T-helper 17 cell (primary cell): ENCODE measurements at places on chromosomes 1 and 21. TPM values are rescaled to one million over a fixed set of nuclear protein-coding genes. Genes with fewer than 3 reads are reported as not detected.

DNA sequence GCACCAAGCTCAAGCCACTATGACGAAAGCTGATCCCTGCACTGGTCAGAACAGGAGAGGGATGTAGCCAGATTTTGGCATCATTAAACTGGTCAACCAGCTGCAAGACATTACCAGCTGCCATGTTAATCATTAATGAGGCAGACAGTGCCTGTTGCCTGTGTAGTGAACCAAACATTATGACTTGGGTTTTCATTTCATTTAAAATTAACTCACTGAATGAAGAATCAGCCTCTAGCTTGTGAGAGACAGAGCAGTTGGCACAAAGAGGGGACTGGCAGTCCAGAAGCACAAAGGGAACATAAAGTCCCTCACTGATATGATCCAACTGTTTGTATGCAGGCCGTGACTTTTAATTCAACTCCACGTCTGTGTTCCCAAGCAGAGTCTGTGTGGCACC is 318.9 kb downstream of the SEC16B start:
- no peaks in the 10 kb centered on the region for H3K36me3 ChIP-seq
- H3K27ac ChIP-seq = no peak overlapping the region
- DNase-seq = no peak

DNA sequence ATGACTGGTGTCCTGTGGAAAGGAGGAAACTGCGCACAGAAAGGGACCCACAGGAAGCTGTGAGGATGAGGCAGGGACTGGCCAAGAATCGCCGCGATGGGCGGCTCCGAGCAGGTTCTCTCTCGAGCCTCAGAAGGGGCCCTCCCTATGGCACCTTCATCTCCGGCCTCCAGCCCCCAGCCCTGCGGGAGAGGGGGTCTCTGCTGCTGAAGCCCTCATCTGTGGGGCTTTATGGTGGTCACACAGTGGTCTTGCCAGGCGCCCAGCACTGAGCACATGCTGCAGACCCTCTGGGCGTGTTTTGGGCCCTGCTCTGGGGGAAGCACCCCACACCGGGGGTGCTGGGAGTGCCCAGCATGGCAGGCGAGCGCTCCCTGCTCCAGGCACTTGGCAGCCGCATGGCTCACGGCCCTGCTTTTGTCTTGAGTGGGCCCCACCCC is 86.6 kb upstream of the ACTRT2 start:
- no peak for DNase-seq
- H3K27me3 ChIP-seq = peaks cover 18% of the 10 kb centered on the region
- no peak overlapping the region for H3K4me3 ChIP-seq
- H3K27ac ChIP-seq = no peak overlapping the region

The HAO2 gene
- not detected for total RNA-seq

DNA sequence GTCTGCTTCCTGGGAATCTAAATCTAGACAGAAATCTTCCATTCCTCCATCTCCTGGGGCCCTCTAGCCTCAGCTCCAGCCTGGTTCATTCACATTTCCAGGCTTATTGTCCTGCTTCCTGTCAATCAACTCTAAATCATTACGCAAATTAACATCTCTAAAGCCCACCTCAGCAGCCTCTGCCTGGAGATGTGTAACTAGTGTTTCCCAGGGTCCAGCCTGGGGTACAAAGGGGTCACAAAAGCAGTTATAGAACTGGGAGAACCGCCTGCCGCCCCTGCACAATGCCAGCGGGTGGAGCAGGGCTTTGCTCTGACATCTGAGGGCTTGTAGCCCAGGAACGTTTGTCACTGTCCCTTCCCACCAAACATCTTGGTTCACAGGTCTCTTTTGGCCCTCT is 373.5 kb downstream of the RRAGC start:
- H3K27me3 ChIP-seq = peaks cover 76% of the 10 kb centered on the region
- peaks cover 6% of the 10 kb centered on the region for H3K4me1 ChIP-seq
- peaks cover 8% of the 10 kb centered on the region for H3K36me3 ChIP-seq

DNA sequence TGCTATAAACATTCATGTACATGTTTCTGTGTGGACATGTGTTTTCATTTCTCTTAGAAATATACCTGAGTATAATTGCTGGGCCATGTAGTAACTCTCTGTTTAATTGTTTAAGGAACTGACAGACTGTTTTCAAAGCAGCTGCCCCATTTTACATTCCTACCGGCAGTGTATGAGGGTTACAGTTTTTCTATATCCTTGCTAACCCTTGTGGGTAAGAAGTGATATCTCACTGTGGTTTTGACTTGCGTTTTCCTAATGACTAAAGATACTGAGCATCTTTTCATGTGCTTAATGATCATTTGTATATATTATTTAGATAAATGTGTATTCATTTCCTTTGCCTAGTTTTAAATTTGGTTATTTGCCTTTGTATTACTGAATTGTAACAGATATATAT is 81.7 kb downstream of the DNM3 start:
- no peak for DNase-seq
- peaks cover 6% of the 10 kb centered on the region for H3K36me3 ChIP-seq
- H3K4me1 ChIP-seq = no peaks in the 10 kb centered on the region
- no peak overlapping the region for H3K27ac ChIP-seq

DNA sequence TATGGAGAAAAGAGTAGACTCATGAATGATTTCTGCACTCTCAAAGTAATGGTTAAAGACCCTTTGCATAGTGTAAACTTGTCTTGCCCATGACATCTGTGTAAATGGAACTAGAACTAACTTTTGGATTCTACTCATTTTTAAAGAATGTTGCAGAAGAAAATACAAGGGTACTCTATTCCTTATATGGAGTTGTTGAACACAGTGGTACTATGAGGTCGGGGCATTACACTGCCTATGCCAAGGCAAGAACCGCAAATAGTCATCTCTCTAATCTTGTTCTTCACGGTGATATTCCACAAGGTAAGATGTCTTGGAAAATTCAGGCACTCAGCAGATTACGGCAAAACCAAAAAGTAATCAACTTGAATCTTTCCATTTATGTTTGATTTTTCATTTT is 19.8 kb downstream of the CCT8 start:
- no peaks in the 10 kb centered on the region for H3K27me3 ChIP-seq
- no peak overlapping the region for H3K4me3 ChIP-seq
- no peaks in the 10 kb centered on the region for H3K36me3 ChIP-seq
- no peak overlapping the region for H3K27ac ChIP-seq
- no peak for DNase-seq

The OR2L13 gene
- 0.21 TPM for total RNA-seq

The RNF187 gene
- 77.8 TPM for total RNA-seq

GRCh38 chr1:117556341-117556740 is 49.5 kb upstream of the TENT5C start:
- no peaks in the 10 kb centered on the region for H3K36me3 ChIP-seq
- H3K27ac ChIP-seq = no peak overlapping the region
- no peaks in the 10 kb centered on the region for H3K4me1 ChIP-seq
- no peak for DNase-seq

- H3K36me3 ChIP-seq = no peaks in the 10 kb centered on the region
- no peak overlapping the region for H3K27ac ChIP-seq
- peaks cover 7% of the 10 kb centered on the region for H3K4me1 ChIP-seq
- no peak for DNase-seq
Observed at GRCh38 chr1:82934074-82934473, 1064.9 kb downstream of the TTLL7 start.

DNA sequence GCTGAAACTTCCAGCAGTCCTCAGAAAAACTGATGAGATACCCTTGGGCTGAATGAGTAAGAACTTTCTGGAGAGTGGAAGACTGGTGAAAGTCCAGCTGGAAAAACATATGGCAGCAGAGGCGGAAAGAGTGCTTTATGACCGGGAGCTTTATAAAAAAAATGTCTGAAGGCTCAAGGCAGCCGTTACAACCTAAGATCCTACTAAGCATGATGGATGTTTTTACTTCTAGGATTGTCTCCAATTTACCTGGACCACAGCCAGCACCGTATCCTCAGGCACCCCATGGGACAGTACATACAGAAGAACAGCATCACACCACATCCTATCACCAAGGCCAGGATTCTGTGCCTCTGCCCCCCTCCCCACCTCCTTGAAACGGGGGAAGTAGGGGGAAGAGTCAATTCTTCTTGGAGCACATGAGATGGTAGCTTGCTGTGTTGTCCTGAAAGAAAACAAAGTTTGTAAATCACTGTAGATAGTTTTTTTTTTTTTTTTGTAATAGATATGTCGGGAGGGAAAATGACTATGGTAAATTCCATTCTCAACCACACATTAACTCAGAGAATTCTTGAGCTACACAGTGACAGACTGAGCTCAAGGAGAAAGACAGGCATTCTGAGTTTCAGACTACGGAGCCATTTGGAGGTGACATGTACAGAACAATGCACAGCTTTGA is 11.8 kb upstream of the IRF2BP2 start:
- H3K4me1 ChIP-seq = peaks cover 4% of the 10 kb centered on the region
- H3K27me3 ChIP-seq = no peaks in the 10 kb centered on the region
- H3K36me3 ChIP-seq = no peaks in the 10 kb centered on the region
- no peak overlapping the region for H3K27ac ChIP-seq
- no peak for DNase-seq

The SH2D2A gene
- 137 TPM for total RNA-seq

DNA sequence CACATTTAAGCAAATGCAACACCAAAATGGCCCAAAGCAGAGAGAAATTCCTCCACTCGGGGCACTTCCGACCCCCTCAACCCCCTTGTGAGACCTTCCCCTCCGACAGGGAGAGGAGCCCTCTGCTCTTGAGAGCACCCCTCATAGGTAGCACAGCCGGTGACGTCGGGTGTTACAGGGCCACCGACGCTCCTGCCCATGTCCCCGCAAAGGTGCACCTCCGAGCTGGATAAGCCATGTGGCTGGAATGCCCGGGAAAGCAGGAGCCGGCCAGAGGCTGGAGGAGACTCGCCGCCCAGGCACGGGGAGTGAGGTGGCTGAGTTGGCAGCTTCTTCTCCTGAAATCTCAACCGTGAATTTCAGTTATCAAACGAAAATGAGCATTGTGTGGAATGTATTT is 67.1 kb upstream of the ARHGEF16 start:
- H3K27me3 ChIP-seq = peaks cover 51% of the 10 kb centered on the region
- H3K27ac ChIP-seq = no peak overlapping the region
- H3K36me3 ChIP-seq = peaks cover 2% of the 10 kb centered on the region
- DNase-seq = no peak
- H3K4me3 ChIP-seq = no peak overlapping the region

The KRTAP19-3 gene
- total RNA-seq = not detected

The PCSK9 gene
- not detected for total RNA-seq

GRCh38 chr1:29597861-29598260 is 361.5 kb downstream of the PTPRU start:
- H3K27ac ChIP-seq = no peak overlapping the region
- no peak overlapping the region for H3K4me3 ChIP-seq
- H3K36me3 ChIP-seq = peaks cover 2% of the 10 kb centered on the region
- DNase-seq = no peak
- H3K27me3 ChIP-seq = peaks cover 61% of the 10 kb centered on the region

The ERRFI1 gene
- 1.1 TPM for total RNA-seq

GRCh38 chr1:247961791-247962190 is 3.2 kb upstream of the OR2AK2 start:
- H3K4me1 ChIP-seq = no peaks in the 10 kb centered on the region
- no peak overlapping the region for H3K4me3 ChIP-seq
- no peak for DNase-seq
- no peak overlapping the region for H3K27ac ChIP-seq

- H3K27ac ChIP-seq = peak overlapping the region; percentile 39
- DNase-seq = no peak
- H3K36me3 ChIP-seq = peaks cover 4% of the 10 kb centered on the region
- no peak overlapping the region for H3K4me3 ChIP-seq
Observed at GRCh38 chr1:51444096-51444495, 75.0 kb downstream of the EPS15 start.

DNA sequence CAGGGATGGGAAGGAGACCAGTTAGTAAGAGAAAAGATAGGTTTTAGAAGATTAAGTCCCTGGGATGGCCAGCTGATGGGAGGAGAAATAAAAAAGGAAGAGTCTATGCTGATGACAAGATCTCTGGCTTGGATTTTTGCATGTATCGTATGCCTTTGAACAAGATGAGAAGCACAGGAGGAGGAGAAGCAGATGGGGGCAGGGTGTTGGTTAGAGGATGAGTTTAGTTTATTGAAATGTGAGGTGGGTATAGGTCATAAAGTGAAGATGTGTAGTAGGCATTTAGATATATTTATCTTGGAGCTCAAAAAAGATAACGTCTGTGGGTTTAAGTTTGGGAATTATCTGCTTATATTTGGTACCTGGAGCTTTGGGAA is 1.4 kb downstream of the TIPRL start:
- no peak overlapping the region for H3K4me3 ChIP-seq
- no peak for DNase-seq
- peaks cover 3% of the 10 kb centered on the region for H3K4me1 ChIP-seq
- H3K27ac ChIP-seq = no peak overlapping the region
- H3K36me3 ChIP-seq = no peaks in the 10 kb centered on the region

The LENEP gene
- not detected for total RNA-seq

DNA sequence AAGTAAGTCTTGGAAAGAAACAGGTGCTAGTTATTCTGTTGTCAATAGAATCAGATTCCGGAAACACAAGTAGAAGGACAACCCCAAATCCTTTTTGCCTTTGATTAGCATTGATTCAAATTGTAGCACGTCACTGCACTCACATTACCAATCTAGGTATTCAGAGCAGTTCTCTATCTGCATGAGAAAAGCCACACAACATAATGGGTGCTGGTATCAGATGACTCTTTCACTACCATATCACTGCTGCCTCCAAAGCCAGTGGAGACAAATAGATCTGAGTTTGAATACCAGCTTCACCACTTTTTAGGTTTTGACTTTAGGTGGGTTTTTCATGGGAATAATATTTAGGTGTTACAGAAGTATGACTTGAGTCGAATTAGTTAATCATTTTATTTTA is 38.9 kb downstream of the RTCA start:
- H3K36me3 ChIP-seq = no peaks in the 10 kb centered on the region
- no peaks in the 10 kb centered on the region for H3K27me3 ChIP-seq
- no peak overlapping the region for H3K27ac ChIP-seq
- H3K4me3 ChIP-seq = no peak overlapping the region

GRCh38 chr1:205049479-205049878 is 6.5 kb downstream of the CNTN2 start:
- H3K4me1 ChIP-seq = peaks cover 2% of the 10 kb centered on the region
- peaks cover 43% of the 10 kb centered on the region for H3K27me3 ChIP-seq
- no peak for DNase-seq
- peaks cover 2% of the 10 kb centered on the region for H3K36me3 ChIP-seq
- H3K4me3 ChIP-seq = no peak overlapping the region
- H3K27ac ChIP-seq = no peak overlapping the region

GRCh38 chr1:46549697-46550681 is 1.5 kb downstream of the KNCN start:
- peak overlapping the region; percentile 76 for H3K4me3 ChIP-seq
- peaks cover 3% of the 10 kb centered on the region for H3K36me3 ChIP-seq
- DNase-seq = peak; percentile 45
- peaks cover 27% of the 10 kb centered on the region for H3K27me3 ChIP-seq
- peaks cover 20% of the 10 kb centered on the region for H3K4me1 ChIP-seq

GRCh38 chr1:22828484-22829308 is 118.1 kb downstream of the EPHB2 start:
- H3K27me3 ChIP-seq = peaks cover 58% of the 10 kb centered on the region
- no peak overlapping the region for H3K4me3 ChIP-seq
- H3K4me1 ChIP-seq = peaks cover 2% of the 10 kb centered on the region
- no peak for DNase-seq
- no peak overlapping the region for H3K27ac ChIP-seq
- peaks cover 5% of the 10 kb centered on the region for H3K36me3 ChIP-seq

DNA sequence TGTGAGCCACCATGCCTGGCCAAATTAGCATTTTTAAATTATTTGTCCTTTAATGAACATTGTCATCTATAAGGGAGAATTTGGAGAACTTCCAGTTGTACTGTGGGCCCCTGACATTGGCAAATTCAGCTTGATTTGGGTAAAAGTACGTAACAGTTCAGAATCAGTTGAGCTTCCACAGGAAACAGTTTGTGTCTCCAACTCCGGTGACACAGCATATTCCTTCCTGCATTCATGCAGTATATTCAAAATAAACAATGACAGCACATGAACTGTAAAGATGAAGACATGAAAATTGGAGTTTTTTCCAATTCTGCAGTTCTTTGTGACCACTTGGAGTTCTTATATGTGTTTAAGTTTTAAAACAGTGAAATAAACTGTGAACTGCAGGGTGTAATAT is 28.2 kb downstream of the RNF220 start:
- no peak overlapping the region for H3K4me3 ChIP-seq
- no peaks in the 10 kb centered on the region for H3K36me3 ChIP-seq
- no peaks in the 10 kb centered on the region for H3K4me1 ChIP-seq

The MCOLN3 gene
- total RNA-seq = 5.1 TPM
